ENCODE measurements at places on chromosomes 5 and 9. TPM values are rescaled to one million over a fixed set of nuclear protein-coding genes. Genes with fewer than 3 reads are reported as not detected.

The IL13 gene
- 231 TPM for total RNA-seq

The SLC1A3 gene
- not detected for total RNA-seq

GRCh38 chr5:27906931-27907601, 868.7 kb upstream of the CDH9 start:
- no peak overlapping the region for H3K27ac ChIP-seq
- H3K27me3 ChIP-seq = no peaks in the 10 kb centered on the region
- H3K4me3 ChIP-seq = no peak overlapping the region
- DNase-seq = no peak
- H3K4me1 ChIP-seq = no peaks in the 10 kb centered on the region

- no peak overlapping the region for H3K27ac ChIP-seq
- no peak for DNase-seq
- peaks cover 64% of the 10 kb centered on the region for H3K36me3 ChIP-seq
These were observed 43.1 kb downstream of the SPTAN1 start for GRCh38 chr9:128595471-128595870.

GRCh38 chr9:97830884-97831829, 21.9 kb upstream of the FOXE1 start:
- no peaks in the 10 kb centered on the region for H3K4me1 ChIP-seq
- H3K36me3 ChIP-seq = no peaks in the 10 kb centered on the region
- H3K4me3 ChIP-seq = no peak overlapping the region
- peaks cover 33% of the 10 kb centered on the region for H3K27me3 ChIP-seq
